ENCODE measurements at places on chromosomes 1 and 21.
A peak's percentile ranks its signal among the peaks of the same experiment; 100 is the strongest.

DNA sequence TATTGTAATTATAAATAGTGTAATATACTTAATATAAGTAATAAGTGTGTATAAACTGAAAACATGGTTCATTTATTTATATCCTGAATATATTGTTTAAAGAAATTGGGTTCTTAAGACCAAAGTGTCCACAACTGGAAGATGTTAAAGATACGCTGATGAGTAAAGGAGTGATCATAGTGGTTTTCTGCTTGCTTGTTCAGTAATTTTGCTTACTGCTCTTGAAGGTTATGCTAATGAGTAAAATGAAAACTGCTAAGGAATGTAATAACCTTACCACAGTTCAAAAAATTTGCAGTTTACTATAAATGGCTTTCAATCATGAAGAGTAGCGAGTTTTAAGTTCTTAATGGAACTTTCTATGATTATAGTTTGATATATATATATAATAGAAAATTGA lies 22.0 kb downstream of the DONSON start:
- no peak for DNase-seq

GRCh38 chr1:27572679-27573426 lies 31.1 kb downstream of the AHDC1 start:
- no peak for DNase-seq

- DNase-seq = no peak
Observed at GRCh38 chr1:115182012-115182715, 92.9 kb upstream of the TSPAN2 start.

- no peak for DNase-seq
Observed at GRCh38 chr1:920010-920409, 3.7 kb upstream of the SAMD11 start.

- no peak for DNase-seq
Observed at GRCh38 chr1:52053862-52054261, 1.1 kb downstream of the TXNDC12 start.

DNA sequence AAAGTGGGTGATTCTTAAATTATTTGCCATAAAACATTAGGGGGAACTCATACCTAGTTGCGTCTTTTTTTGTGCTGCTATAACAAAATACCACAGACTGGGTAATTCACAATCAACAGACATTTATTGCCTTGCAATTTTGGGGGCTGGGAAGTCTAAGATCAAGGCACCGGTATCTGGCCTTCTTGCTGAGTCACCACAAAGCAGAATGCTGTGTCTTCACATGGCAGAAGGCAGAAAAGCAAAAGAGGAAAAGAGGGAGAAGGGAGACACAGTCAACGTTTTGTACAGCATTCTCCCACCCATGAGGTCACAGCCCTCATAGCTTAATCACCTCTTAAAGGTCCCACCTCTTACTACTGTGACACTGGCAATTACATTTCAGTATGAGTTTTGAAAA lies 291.0 kb downstream of the CHRM3 start:
- no peak for DNase-seq

DNA sequence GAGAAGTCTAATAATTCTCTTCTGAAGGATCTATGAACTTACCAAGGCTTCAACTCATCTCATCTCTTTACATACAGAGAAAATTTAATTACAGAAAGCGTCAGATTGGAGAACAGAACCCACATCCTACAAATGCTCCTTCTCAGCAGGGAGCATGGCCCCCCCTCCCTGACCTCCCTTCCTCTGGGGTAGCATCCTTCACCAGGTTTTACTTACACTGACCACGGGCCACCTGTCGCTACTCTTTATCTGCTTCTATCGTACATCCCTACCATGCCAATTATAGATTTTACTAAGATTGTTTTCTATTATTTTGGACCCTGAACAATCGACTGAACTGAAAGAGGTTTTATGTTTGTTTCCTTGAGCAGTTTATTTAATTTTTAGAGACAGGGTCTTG lies 25.8 kb downstream of the RIPPLY3 start:
- DNase-seq = no peak

GRCh38 chr1:107964336-107965109 lies 457 bp downstream of the VAV3 start:
- peak; percentile 26 for DNase-seq

GRCh38 chr1:104125266-104125665 lies 375.6 kb downstream of the AMY1C start:
- DNase-seq = no peak
